NCI-H446 (cell line): ENCODE measurements at places on chromosomes 4 and X.

DNA sequence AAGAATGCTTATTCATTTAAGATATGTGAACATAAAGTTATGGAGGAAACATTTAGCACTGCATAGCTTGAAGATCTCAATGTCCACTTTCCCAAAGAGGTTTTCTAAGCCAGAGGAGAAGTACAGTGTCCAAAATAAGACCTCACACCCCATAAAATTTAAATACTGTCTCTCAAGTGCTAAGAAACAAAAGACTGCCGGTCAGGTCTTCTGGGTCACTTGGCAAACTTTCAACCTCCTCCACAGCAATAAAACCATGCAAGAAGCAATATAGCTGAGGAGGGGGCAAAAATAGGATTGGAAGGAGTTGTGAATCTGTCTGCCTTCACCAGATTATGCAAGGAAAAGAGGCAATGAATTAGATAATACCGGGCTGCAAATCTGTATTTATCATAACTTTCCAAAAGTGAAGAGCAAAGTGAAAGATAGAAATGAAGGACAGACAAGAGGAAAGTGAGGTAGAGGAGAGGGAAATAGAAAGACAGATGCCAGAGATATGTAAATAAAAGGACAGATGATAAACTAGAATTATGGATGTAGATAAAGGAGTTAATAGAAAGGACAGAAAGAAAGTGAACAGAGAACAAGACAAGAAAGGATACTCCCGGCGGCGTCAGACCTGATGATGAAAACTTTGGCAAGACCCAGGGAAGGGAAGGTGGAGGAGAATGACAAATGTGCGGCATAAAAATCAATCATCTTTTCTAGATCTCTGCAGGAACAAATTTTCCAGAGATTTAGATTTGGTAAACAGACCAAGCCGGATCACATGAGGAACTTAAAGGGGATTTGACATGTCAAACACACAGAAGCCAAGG is 152.7 kb upstream of the FAM241A start:
- DNase-seq: no peak

DNA sequence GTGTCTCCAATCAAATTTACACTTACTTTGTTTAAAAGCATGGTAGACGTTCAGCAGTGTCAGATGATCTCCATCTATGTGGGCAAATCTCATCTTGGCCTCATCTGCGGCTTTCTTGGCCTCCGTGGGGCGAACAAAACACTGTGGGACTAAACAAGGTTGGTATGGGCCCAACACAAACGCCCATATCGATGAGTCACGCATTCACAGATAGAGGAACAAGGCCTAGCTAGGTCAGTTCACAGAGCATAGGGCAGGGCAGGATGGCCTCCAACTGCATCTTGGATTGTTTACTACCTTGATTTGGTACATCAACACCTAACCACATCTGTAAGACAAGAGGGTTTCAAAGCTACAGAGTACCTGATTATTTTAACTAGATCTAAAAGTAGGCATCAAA is 47.3 kb downstream of the DHX15 start:
- no peak for DNase-seq

GRCh38 chrX:115941388-115941787 is 229.2 kb upstream of the AGTR2 start:
- no peak for DNase-seq

- DNase-seq: no peak
Measured at GRCh38 chrX:40007131-40007755, 90.5 kb downstream of the BCOR start.

DNA sequence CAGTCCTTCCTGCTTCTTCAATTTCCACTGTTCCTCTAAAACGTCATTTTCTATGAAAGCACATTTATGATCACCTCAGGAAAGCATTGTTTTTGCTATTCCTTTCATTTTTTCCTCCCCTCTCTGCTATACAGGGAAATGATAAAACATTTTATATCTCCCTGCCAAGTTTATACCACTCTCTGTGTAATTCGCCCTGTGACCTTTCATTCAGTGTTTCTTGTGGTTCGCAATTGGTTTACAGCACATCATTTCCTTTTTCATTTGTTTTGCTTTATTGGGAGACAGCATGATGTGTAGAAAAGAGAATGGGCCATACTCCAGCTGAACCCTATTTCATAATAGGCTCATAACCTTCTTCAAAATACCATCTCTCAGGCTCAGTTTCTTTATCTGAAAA is 99.9 kb upstream of the RAPGEF2 start:
- no peak for DNase-seq

GRCh38 chr4:118037955-118038354 is 3.7 kb downstream of the NDST3 start:
- DNase-seq: no peak

- no peak for DNase-seq
Measured at GRCh38 chrX:111365770-111366325, 46.1 kb downstream of the DCX start.

GRCh38 chr4:75916091-75916661 is 13.9 kb upstream of the PPEF2 start:
- peak; percentile 6 for DNase-seq

GRCh38 chrX:37846141-37846540 is 1.2 kb downstream of the DYNLT3 start:
- no peak for DNase-seq

- DNase-seq: no peak
Measured at GRCh38 chr4:68466751-68467150, 19.5 kb downstream of the TMPRSS11E start.

DNA sequence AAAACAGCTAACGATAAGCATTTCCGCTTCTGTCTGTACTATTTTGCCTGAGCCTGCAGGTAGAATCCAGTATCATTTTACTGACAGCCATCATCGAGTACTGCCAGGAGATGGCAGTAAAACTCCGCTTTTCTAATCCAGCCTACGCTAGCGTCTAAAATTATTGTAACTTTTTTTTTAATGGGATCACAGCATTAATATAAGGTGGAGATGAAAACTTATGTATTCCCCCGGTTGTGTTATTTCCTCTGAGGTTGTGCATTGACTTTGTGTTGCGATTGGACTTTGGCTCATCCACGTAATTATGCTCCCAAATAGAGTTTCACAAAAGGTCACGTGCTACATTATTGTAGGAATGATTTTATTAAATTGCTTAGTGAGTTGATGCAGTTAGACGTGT is 248.1 kb downstream of the C4orf33 start:
- peak; percentile 34 for DNase-seq

DNA sequence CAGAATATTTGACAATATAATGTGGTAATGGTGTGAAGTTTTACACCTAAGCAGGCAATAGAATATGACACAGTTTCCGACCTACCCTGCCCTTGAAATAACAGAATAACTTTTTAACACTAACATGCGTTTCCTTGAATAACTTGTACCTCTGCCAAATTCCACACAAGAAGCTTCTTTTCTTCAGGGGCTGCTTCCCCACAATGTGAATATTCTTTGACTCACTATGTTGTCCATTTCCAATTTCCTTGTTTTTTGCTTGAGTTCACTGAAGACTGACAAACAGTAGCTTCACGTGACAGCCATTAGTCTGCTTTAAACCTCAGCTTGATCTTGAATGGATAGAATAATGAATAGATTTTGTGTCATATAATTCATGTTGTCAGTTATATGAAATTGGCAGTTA is 14.3 kb downstream of the SHROOM3 start:
- DNase-seq: no peak

DNA sequence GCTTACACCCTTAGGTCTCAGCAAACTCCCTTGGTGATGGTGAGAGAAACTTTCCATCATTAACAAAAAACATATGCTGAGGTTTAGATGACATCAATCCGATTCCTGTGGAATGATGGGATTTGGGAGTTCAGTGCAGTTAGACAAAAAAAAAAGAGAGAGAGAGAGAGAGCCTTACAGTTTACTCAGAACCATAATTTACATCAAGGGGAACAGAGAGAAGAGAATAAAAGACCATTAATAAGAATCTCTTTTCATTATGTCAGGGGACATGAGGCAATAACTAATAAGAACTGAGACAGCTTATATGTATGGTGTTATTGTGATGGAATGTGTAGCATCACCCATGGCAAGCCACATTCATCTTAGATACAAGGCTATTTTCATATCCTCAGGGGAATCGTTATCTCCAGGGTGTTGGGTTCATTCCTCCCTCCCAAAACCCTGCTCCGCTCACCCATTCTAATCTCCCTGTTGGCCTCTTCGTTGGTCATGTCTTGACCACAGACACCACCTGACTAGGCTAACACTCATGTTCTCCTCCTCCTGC is 175.7 kb upstream of the MXRA5 start:
- no peak for DNase-seq

GRCh38 chr4:133157460-133158160 is 8.5 kb downstream of the PCDH10 start:
- no peak for DNase-seq

- peak; percentile 21 for DNase-seq
Measured at GRCh38 chr4:183860731-183861130, 44.4 kb upstream of the STOX2 start.

- DNase-seq: no peak
Measured at GRCh38 chr4:165393704-165394103, 14.9 kb downstream of the CPE start.

DNA sequence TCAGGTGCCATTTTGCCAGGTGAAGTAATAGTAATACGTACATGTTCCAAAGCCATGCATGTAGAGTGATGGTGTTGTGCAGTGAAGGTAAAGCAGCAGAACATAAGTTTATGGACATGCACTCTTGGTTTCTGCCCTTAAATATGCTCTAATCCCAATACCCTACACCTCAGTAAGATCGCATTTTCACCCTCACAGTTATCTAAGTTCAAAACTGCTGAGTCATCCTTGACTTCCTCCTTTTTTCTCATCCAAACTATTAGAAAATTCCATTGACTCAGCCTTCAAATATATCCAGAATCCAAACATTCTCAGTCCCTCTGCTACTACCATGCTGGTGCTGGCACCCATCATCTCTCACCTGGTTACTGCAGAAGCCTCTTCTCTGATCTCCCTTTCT is 652.9 kb upstream of the IGFBP7 start:
- no peak for DNase-seq

- no peak for DNase-seq
Measured at GRCh38 chr4:76611616-76612207, 176.7 kb downstream of the SHROOM3 start.

GRCh38 chr4:101066626-101067170 is 280.6 kb downstream of the PPP3CA start:
- DNase-seq: no peak

GRCh38 chr4:25313201-25313895 is 774 bp downstream of the ZCCHC4 start:
- DNase-seq: no peak

DNA sequence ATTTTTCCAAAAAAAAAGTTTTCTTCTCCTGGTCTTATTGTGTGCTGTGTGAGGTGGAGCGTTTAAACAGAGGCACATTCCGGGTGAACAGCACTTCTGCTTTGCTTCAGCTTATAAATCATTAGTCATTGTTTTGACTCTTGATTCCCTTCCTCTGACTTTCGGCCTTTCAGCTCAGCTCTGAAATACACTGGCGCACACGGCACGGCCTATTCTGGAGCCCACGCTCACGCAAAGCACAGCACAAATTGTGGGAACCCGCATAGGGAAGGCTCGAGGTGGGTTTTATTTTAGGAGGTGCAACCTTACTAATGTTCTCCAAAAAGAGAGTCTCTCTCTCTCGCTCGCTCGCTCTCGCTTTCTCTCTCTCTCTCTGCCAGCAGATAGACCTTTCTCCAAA is 4.0 kb downstream of the POU3F4 start:
- DNase-seq: no peak

DNA sequence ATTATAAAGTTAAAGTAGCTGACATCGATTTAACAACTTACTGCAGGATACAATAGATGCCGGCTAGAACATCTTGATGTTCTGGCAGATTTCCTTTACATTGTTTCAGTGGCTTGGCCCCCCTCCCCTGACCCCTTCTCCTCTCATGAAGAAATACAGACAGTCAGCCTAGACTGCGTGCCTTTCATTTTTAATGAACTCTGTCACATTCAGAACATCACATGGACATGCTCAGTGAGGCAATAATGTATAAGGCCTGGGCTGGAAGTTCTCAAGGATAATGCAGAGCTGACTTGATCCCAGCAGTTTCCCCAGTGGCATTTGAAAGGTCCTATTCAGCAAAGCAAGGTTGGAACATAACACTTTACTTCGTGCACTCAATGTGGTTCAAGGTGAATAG is 239.2 kb downstream of the ANK2 start:
- no peak for DNase-seq

DNA sequence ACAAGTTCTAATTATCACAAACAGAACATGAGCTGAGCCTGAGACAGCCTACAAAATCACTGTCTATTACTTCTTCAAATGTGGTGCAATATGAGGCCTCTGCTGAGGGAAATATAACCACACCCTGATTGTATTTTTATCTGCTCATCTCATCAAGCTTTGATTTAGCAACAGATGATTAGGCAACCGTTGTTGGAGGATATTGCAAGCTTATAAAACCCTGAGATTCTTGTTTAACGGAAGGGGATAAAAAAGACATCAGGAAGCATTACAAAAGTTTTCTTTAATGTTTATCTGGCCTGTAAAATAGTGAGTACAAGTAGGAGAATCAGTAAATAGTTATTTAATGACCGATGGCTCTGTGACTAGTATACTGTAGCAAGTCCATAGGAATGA is 108.5 kb downstream of the ZNF330 start:
- no peak for DNase-seq

GRCh38 chrX:148381603-148382002 is 118.8 kb upstream of the AFF2 start:
- DNase-seq: no peak

DNA sequence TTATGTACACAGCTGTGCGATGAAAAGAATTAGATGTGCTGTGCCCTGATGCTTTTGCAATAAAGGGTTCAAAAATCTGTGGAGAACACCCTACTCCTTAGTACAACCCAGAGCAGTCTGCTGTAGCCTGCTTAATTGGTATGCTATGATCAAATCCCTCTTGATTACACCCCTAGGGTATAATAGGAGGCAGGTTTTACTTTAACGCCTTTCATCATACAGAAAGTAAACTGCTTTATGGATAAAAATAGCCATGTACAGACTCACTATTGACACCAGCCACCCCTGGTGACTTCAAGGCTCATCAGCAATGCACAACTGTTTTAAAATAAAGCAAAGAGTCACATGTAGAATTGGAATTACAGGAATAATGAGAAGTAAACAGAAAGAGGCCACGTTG is 315.3 kb downstream of the DMD start:
- no peak for DNase-seq

GRCh38 chr4:177339477-177340374 is 30.1 kb downstream of the NEIL3 start:
- peak; percentile 7 for DNase-seq

GRCh38 chr4:163072222-163072621 is 94.5 kb downstream of the NAF1 start:
- DNase-seq: no peak

DNA sequence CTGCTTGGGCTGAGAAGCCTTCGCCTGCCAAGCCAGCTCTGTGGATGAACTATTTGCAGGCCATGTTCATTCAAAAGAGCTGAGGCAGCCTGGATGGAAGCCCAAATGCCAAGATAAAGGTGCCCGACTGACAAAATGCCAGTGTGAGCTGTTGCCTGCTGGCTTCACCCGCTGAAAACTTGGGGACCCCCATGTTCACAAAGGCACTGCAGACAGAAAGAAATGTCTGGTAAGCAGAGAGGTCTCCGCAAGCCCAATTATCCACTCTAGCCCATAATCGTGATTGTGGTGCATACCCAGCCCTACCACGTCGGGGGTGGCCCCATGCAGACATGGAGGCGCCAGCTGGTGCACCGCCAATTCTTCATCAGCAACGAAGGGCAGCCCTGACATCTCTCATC is 13.0 kb upstream of the SMIM20 start:
- DNase-seq: no peak
